ENCODE measurements at places on chromosomes 11 and 22.

- no peaks in the 10 kb centered on the region for H3K4me1 ChIP-seq
- no peaks in the 10 kb centered on the region for H3K36me3 ChIP-seq
- no peak for DNase-seq
- H3K27me3 ChIP-seq = no peaks in the 10 kb centered on the region
- H3K4me3 ChIP-seq = no peak within 1 kb of the TSS
- no peak within 1 kb of the TSS for H3K27ac ChIP-seq
Measured at GRCh38 chr11:47257517-47258316, at the start of gene NR1H3. Gene NR1H3, plus strand, starts transcription at chr11:47257996. Its CDS starts 1,221 bp downstream, at chr11:47259217.

DNA sequence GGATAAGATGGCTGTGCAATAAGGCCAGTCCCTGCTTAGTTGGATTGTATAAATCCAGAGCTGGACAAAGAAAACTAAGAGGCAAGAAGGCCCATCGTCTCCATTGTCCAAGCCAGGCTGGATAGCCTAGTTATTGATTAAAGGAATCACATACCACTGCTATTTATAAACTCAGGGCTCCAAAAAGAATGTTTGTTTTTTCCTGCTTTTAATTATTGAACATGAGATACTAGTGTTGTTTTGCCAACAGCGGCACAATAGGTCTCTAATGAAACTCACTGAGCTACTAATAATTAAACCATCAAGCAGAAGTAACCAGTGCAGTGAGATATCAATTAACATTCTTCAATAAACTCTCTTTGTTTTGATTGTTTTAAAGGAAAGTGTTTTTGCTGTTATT lies 259.7 kb downstream of the INSC start:
- no peaks in the 10 kb centered on the region for H3K27me3 ChIP-seq
- H3K4me3 ChIP-seq = no peak overlapping the region
- no peak for DNase-seq
- H3K36me3 ChIP-seq = no peaks in the 10 kb centered on the region
- no peak overlapping the region for H3K27ac ChIP-seq
- no peaks in the 10 kb centered on the region for H3K4me1 ChIP-seq

GRCh38 chr11:65445604-65446445 lies 23.2 kb downstream of the NEAT1 start:
- peaks cover 29% of the 10 kb centered on the region for H3K36me3 ChIP-seq
- no peaks in the 10 kb centered on the region for H3K27me3 ChIP-seq
- H3K27ac ChIP-seq = no peak overlapping the region
- DNase-seq = no peak
- H3K4me1 ChIP-seq = no peaks in the 10 kb centered on the region
- no peak overlapping the region for H3K4me3 ChIP-seq

DNA sequence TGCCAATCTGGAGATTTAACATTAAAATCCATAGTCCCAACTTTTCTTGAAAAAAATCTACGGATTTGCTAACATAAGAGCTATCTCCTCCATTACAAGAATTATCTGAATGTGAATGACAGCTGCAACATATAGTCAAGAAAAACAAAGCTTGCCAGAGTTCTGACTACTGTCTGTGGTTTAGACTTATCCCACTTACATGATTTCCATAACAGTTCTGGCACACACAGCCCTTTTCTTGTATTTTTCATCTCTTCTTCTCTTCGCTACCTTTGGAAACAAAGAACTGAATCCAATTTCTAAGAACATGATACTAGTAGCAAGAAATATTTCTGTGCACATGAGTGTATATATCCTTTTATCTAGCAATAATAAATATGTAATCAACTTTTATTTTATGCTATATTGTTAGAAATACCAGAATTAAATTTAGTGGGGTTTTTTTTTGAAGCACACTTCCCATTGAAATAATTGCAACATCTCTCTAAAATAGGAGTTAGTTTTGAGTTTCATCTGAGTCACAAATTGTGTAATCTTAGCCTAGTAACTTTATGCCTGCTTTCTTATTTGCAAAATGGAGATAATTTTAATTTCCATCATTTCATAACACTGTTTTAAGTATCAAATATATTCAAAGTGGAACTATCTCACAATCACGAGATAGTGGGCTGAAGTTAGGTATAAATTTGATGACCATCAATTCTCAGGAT lies 1217.6 kb downstream of the JRKL start:
- no peak overlapping the region for H3K27ac ChIP-seq
- H3K36me3 ChIP-seq = no peaks in the 10 kb centered on the region
- H3K4me1 ChIP-seq = no peaks in the 10 kb centered on the region
- no peak overlapping the region for H3K4me3 ChIP-seq
- no peaks in the 10 kb centered on the region for H3K27me3 ChIP-seq

DNA sequence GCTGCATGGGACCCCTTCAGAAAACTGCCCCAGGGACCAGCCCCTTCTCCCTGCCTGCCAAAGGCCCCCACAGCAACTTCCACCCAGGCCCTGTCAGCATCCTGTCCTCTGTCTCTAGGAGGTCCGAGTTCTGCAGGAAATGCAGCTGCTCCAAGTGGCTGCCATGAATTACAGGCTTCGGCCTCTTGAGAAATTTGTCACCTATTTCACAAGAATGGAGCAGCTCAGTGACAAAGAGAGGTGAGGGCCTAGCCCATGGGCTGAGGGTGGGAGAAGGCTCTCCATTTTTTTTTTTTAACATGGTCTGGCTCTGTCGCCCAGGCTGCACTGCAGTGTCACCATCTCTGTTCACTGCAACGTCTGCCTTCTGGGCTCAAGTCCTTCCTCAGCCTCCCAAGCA lies 7.3 kb downstream of the RGL4 start:
- peaks cover 66% of the 10 kb centered on the region for H3K36me3 ChIP-seq
- H3K4me1 ChIP-seq = peaks cover 49% of the 10 kb centered on the region
- no peak for DNase-seq
- H3K27me3 ChIP-seq = no peaks in the 10 kb centered on the region
- no peak overlapping the region for H3K4me3 ChIP-seq
